ENCODE measurements at places on chromosomes 12 and 14.

DNA sequence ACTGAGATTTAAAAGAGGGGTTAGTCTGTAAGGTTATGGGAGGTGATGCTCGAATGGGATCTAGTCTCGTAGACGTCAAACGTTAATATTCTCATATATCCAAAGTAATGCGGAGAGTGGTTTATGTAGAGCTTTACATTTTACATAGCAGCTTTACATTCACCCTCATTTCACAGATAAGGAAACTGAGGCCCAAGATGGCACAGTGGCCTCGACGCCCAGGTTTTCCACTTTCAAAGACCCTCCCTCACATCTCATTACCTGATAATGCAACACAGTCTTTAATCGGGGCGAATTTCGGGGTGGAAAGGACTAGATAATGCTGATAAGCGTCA, 450 bp upstream of the TDG start:
- no peak for DNase-seq

GRCh38 chr12:90991952-90992465, 12.8 kb downstream of the EPYC start:
- DNase-seq, result no peak

- no peak for DNase-seq
Observed at GRCh38 chr14:55712491-55712890, 132.5 kb downstream of the KTN1 start.

- no peak for DNase-seq
Observed at GRCh38 chr14:99664937-99665273, 19.2 kb upstream of the CYP46A1 start.

DNA sequence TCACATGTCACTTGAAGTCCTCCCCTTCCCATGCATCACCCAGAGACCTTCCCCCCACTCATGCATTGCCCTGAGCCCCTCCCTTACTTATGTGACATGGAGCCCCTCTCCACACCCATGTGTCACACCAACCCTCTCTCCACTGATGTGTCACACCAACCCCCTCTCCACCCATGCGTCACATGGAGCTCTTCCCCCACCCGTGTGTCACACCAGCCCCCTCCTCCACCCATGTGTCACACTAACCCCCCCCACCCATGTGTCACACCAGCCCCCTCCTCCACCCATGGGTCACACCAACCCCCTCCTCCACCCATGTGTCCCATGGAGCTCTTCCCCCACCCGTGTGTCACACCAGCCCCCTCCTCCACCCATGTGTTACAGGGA, 30.4 kb downstream of the RTL1 start:
- no peak for DNase-seq

- DNase-seq, result no peak
Observed at GRCh38 chr12:38328306-38328895, 11.8 kb downstream of the ALG10B start.

DNA sequence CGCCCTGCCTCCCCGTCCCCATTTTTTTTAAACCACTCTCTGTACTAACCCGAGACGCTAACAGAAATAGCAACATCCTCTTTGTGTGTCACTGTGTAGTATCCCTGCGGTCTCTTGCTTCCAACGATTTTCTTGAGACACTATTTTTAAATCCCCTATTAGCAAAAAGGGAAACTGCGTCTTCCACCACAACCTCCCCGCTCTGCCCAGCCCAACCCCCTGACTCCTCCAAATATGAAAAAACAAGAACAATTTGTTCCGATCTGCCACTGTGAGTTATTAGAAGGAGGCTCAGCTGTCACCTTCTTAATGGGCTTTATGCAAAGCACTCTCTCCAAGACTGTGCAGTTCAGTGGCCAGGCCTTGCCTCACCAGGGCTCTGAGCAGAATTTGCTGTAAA, 76.3 kb downstream of the MAP1LC3B2 start:
- no peak for DNase-seq

- DNase-seq, result no peak
Observed at GRCh38 chr12:93736640-93737178, 59.5 kb downstream of the CRADD start.

DNA sequence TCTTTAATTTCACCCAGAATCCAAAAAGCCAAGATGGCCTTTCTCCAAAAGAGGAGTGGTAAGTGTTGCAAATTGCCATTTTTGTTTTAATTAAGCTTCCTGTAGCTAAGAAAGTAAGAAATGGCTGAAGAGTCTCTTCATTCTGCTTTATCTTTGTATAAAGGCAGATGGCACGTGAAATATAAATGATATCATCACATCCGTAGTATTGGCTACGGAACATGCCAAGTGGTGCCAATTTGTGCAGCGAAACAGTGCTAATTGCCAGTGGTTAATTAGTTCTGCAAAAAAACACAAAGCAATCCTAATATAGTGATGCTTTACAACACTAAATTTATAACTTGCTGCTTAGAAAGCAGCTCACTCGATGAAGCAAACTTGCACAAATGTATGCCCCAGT, 29.4 kb downstream of the PLEKHG7 start:
- no peak for DNase-seq

DNA sequence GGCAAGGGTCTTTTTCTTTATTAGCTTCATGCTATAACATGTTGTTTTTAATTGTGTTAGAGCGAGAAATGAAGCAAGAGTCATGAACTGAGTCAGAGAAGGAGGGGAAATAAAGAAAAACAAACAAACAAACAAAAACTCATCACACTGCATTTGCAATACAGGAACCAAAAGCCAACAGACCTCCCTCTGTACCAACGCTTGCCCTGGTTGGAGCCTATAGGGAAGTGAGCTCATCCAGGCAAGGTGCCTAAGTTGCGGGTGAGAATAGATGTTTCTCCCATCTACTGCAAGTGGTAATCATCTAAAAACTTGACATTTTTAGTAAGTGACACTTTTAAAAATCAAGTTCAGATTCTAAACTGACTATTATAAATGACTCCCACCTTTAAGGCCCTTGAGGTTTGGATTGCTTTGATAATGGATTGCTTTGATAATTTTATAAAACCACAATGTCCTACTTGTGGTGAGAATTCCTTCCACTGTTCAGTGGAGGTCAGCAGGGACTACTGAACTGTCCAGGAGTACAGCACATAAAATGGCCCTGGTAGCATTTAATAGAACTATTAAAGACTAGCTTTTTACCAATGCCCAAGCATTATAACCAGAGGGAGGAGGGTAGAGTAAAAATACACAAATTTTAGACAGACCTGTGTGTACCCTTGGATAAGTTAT, 31.3 kb downstream of the SLC38A1 start:
- no peak for DNase-seq

DNA sequence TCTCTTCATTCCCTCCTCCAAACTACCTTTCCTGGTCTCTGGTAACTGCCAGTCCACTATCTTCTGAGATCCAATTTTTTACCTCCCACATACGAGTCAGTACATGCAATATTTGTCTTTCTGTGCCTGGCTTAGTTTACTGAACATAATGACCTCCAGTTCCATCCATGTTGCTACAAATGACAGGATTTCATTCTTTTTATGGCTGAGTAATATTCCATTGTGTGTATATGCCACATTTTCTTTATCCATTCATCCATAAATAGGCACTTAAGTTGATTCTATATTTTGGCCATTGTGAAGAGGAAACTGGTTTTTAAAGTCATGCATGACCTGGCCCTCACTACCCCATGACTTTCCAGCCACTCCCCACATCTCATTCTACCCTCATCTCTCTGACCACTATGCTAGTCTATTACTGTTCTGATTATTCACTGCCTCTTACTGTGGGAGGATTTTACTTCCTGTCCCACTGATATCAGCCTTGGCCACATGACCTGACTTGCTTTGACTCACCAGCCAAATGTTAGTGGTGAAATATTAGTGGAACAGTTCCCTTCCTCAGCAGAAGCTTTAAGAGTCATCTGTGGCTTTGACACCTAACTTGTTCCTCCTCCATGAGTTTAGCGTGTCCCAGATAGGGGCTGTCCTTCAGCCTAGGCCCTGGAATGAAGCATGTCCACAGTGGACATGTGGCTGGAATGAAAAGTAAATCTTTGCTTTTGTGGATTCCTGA, 52.2 kb downstream of the GOLGA5 start:
- peak; percentile 35 for DNase-seq

DNA sequence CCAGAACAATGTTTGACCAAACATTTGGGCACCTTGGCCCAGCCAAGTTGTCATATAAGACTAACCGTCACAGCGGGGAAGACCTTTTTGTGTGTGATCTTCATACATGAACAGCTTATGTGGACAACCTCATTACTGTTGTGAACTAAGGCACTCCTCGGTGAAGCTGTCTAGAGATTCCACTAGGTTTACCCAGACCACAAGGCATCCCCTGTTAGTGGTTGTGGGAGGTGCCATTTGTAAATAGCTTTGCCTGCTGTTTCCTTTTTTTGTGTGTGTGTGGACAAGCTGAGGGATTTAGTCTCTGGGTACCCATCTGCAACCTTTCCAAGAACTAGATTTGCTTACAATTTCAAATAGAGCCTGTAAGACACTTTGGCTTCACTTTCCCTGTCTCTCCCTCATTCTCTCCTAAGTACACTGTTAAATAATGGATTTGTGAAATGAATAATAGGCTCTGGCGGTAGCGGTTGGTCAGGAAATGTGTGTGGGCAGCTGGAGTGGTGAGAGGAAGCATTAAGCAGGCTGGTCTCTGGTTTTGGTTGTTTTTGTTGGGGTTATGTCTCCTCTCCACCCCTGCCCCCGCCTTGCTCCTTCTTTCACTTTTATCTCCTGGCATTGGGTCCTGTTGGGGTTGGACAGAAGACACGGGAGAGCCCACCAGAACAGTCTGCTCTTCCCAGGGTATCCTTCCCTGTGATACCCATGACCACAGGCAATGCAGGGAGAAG, 727.6 kb downstream of the VRK1 start:
- DNase-seq, result no peak

GRCh38 chr12:29867823-29868222, 84.1 kb upstream of the TMTC1 start:
- DNase-seq, result no peak

GRCh38 chr12:89492883-89493282, 31.7 kb downstream of the GALNT4 start:
- no peak for DNase-seq

DNA sequence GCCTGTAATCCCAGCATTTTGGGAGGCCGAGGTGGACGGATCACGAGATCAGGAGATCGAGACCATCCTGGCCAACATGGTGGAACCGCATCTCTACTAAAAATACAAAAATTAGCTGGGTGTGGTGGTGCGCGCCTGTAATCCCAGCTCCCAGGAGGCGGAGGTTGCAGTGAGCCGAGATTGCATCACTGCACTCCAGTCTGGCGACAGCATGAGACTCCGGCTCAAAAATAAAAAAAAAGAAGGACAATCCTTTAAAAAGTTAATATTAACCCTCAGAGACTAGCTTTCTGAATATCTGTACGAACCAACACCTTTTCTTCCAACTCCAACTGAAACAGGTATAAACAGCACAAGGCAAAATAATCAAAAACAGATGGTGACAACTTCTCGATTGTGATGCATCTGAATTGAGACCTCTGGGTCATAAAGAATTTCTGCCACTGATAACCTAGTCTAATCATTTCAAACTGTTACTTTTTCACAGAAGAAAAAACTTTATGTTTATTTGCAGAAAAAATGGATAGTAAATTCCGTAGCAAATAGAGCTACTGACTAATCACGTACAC, 27.8 kb downstream of the CLIP1 start:
- DNase-seq, result no peak

All from GM12891 (cell line).